ENCODE measurements at places on chromosomes 2 and 18.
A peak's percentile ranks its signal among the peaks of the same experiment; 100 is the strongest.

DNA sequence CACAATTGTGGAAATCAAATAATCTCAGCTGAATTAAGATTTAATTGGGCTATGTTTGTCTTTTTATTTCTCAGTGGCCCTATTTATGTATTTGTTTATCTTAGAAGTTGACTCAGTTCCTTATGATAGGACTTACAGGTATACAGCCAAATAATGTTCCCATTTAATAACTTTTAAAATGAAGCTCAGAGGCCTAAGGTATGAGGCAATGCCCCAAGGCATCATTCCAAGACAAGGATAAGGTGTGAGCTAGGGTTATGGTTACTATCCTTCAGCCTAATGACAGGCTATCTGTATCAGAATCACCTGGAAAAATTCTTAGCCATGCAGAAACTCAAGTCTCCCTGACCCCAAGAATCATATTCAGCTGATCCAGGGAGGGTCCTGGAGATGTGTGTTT, 7.4 kb upstream of the NRBP1 start:
- no peak for DNase-seq

GRCh38 chr2:14363137-14363536, 269.4 kb upstream of the LRATD1 start:
- DNase-seq = no peak

GRCh38 chr2:237669628-237670392, 42.4 kb downstream of the LRRFIP1 start:
- DNase-seq = no peak

DNA sequence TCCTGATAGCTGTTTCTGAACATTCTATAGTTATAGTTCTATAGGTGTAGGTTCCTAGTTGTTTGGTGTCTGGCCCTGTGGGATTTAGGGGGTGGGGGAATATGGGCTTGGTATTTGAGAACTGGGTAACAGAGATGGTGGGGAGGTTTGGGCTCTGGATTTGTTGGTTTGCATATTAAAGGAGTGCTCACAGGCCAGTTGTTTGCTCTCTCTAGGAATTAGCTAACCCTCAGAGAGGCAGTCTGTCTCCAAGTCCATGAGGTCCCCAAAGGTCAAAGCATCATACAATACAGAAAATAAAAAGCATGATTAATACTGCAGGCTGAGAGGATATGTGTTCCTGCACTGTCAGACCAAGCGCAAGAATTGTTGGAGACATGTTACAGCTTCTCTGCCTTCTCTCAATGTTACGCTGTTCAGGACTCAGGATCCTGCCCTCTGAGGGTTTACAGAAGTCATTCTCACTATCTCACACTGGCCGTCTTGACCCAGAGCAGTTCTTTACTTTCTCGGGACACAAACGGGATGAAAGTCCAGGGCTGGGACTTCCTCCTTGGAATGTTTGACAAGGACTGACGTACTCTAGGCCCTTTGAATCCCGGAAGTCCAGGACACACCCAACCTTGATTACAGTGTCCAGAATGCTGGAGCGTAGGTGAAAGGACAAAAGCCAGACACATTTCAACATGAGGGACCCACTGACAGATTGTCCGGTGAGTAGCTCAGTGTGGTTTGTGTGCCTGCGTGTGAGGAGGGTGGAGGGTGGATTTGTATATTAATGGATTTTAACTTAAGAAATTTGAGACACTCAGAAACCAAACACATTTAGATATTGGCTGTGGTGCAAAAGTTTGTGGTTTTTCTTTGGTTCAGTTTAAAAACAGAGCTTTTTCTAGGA, at the start of gene NOSTRIN:
Gene NOSTRIN (plus strand): TSS at position 677 of the 898 bp plus-strand sequence. CDS start 10 bp downstream, at position 687.
- no peak for DNase-seq

- no peak for DNase-seq
Measured at GRCh38 chr2:202031246-202031951, 2.3 kb upstream of the FZD7 start.

- DNase-seq = peak; percentile 7
Measured at GRCh38 chr2:8803658-8804379, 33.6 kb downstream of the KIDINS220 start.

DNA sequence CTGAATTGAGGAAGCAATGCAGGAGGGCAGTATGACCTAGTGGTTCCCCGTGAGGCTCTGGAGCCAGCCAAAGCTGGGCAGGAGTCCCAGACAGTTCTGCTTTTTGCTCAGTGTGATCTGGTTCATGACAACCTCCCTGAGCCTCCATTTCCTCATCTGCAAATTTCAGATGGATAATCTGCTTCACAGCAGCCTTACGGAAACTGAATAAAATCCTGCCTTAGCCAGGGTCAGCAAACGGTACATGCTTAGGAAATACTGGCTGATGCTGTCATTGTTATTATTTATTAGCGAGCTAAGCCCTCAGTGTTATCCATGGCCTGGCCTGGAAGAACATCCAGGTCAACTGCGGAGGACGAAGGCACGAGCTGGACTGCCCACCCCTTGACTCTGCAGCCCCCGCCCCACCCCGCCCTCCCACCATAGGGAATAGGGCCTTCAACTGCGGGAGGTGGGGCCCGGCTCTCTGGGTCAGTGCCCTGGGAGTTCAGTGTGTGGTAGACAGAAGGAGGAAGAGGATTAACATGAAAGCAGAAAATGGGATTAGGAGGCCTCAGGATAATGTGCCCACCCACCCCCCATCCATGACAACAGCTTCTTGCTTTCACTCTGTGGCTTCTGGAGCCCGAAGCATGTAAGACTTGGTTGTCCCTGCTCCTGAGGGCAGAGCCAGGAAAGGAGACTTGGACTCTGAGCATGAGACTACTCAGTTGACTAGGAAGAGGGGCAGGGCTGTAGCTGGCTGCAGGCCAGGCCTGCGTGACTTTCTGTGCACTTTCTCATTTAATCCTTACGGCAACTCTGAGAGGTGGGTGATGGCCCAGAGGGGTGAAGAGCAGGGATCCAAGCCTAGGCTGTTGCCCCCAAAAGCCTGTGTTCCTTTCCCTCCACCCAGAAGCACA, 13.1 kb downstream of the PKDCC start:
- no peak for DNase-seq

DNA sequence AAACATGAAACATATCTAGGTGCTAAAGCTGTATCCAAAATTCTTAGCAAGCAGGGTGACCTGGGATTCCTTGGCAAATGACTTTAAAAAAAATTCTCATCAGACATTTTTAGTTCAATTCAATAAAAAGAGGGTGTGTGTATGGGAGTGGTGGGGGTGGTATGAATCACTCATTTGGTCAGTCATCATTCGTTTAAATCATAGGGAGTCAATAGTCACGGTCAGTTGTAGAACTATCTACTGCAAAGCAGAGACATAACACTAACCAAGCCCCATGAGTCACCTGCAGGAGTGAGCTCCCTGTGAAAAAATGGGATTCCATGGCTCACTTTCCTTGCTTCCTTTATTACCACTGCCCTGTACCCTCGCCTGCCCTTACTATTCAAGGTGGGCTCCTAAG, 380.6 kb upstream of the TCF4 start:
- DNase-seq = no peak

DNA sequence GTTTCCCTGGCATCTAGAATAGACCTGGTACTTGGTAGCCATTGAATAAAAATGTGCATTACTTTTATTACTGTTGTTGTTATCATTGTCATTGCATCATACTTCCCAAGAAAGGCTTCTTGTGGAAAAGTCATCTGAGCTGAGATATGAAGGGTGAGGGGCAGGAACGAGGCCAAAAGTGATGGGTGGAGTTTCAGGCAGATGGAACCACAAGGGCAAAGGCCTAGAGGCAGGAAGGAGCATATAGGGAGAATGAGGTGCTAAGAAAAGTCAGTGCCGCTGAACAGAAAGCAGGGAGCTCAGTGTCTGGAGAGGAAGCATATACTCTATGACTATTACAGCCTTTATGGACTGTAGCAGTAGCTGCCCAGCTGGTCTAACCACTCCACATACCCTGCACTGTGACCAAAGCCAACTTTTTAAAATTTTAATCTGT, 219.3 kb downstream of the SPP2 start:
- DNase-seq = no peak

DNA sequence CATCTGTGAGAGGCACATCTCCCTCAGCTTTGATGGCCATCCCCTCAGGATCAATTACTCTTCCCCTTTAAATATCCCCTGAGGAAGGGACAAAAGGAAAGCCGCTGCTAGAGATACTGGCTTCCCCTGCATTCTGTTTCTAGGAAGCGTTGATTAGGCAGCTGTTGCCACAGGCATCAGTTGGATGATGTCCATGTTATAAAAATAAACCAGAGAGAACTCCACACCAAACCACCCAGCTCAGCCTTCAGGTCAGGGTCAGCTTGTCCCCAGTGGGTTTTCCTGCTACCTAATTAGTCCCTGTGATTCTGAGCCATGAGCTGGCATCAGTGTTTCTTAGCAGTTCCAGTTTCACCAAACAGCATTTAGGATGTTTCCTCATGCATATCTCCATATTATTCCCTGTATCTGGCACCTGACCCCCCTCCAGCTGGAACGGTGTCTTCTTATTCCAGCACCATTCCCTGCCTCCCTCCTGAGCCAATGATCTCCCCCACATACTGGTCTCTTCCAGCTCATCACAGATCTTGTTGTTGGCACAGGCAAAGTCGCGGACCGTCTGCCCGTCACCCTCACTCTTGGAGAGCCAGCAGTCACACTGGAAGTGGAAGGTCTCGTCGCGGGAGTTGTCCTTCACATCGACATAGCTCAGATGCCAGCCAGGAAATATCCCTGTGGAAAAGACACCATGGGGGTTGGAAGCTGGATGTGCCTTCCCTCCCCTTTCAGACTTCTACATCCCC, 168.4 kb downstream of the LOXHD1 start:
- no peak for DNase-seq

DNA sequence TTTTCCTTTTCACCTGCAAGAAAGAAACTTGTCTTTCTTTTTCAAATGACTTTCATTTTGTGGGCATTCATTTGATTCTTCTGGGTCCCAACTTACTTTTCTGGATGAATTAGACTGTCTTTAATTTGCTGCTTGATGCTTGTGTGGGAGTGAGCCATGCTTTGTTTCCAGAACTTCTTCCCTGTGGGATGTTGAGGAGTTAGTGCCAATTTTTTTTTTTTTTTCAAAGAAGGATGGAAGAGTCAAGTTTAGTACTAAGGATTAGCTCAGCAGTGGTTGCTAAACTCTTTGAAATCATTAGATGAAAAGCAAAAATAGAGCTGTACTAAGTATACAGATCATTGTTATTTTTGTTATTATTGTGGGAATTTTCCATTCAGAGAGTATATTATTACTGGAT, 17.2 kb upstream of the KCTD1 start:
- no peak for DNase-seq

GRCh38 chr2:117087535-117088291, 726.8 kb upstream of the DDX18 start:
- no peak for DNase-seq

DNA sequence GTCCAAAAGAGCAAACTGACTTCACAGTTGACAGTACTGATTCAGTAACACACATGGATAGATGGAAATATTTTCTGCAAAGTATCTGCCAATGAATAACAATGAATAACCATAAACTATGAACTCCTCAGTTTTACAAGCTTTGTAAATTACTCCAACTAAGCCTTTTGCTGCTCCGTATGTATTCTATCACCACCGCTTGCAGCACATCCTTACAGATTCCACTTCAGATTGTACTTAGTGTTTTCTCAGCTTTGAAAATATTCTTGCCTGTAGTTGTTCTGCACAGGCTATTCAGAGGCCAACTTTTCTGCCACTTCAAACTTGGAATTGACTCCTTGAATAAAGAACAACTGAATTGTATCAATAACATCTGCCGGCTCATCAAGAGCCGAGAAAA, 36.2 kb downstream of the TLK1 start:
- DNase-seq = no peak

DNA sequence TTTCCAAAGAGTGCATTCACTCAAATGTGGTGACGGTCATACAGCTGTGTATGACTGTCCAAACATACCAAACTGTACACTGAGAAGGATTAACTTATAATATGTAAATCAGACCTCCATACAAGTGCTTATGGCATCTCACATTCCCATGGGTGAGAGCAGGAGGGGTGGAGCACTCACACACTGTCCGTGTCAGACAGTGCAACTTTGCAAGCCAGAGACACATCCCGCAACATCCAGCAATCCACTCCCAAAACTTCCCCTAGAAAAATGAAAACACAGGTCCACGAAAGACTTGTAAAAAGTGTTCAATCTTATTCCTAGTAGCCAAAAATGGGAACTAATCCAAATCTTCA, 36.4 kb downstream of the FAM168B start:
- no peak for DNase-seq

GRCh38 chr2:100988630-100989417, 13.3 kb upstream of the RPL31 start:
- DNase-seq = no peak

- no peak for DNase-seq
Measured at GRCh38 chr18:56542476-56542875, 95.9 kb downstream of the TXNL1 start.

DNA sequence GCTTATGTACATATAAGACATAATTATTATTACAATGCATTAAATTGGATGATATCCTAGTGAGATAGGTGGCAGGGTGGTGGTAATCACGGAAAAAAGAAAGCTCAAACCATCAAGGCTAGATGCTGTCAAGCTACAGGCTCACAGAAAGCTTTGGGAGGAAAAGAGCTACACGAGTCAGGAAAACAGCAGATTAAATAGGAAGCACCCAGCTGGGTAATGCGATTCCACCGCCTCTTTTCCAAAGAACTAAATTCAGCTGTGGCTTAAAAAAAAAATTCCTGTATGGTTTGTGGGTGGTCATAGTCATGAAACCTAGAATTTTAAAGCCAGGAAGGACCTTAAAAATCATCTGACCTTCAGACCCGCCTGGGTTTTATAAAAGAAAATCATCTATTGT, 23.7 kb upstream of the PTPN4 start:
- no peak for DNase-seq

GRCh38 chr18:13496691-13497281, 229.6 kb downstream of the FAM210A start:
- no peak for DNase-seq

GRCh38 chr2:229800997-229801754, 86.8 kb upstream of the DNER start:
- DNase-seq = peak; percentile 53

GRCh38 chr2:186426153-186427016, 59.7 kb upstream of the ZC3H15 start:
- no peak for DNase-seq

DNA sequence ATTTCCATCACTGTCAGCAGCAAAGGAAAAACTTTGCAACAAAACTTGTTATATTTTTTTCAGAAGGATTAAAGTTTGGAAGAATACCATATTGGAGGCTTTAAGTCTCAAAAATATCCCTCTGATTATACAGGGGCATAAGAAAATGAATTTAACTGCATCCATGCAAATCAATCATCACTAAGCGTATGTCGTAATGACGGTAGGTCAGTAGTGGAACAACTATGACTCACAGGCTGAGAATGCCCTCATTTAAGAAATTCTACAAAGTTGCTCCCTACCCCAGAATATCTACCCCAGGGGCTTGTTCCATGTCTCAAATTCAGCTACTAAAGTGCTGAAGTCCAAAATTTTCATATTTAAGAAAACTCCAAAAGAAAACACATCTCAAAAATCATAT, 12.5 kb upstream of the NAB1 start:
- no peak for DNase-seq

GRCh38 chr2:201777043-201777442, 3.7 kb downstream of the ALS2 start:
- no peak for DNase-seq

All from stimulated activated CD8-positive, alpha-beta memory T cell treated with anti-CD3 and anti-CD28 coated beads, Interleukin-4, amount 100 ng/mL, for 24 hours (primary cell).